B cell (primary cell): ENCODE measurements at places on chromosomes 4 and X. TPM values are rescaled to one million over a fixed set of nuclear protein-coding genes. Genes with fewer than 3 reads are reported as not detected.

The TMEM185A gene
- total RNA-seq = 27.5 and 28.6 TPM in 2 replicates

The GASK1B gene
- total RNA-seq = 0.07 and 0.39 TPM in 2 replicates

The HAND2 gene
- total RNA-seq = not detected in 2 replicates

The MAGED4 gene
- 8.6 and 12.1 TPM in 2 replicates for total RNA-seq

The RGN gene
- 0.25 and 0.39 TPM in 2 replicates for total RNA-seq

DNA sequence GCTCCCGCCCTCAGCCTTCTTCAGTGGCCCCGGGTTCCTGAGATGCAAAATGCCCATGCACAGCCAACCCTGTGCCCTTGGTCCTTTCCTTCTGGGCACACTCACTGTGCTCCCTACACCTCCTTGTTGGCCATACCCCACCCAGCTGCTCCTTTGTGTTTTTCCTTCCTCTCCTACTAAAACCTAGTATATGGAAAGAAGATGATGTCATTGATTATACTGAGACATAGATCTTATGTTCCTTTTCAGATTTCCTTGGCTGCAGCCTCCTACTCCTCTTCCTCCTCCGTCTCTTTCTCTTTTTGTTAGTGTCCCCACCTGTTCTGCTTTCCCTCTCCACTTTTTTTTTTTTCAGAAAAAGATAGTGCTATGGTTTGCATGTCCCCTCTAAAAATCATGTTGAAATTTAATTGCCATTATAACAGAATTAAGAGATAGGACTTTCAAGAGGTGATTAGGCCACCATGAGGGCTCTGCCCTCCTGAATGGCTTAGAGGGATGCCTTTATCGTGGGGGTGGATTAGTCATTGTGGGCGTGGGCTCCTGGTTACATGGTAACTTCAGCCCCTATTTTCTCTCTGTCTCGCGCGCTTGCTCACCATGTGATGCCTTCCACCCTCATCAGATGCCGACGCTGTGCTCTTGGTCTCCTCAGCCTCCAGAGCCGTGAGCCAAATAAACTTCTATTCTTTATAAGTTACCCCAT is 254.9 kb upstream of the GATB start:
- no peak for DNase-seq

DNA sequence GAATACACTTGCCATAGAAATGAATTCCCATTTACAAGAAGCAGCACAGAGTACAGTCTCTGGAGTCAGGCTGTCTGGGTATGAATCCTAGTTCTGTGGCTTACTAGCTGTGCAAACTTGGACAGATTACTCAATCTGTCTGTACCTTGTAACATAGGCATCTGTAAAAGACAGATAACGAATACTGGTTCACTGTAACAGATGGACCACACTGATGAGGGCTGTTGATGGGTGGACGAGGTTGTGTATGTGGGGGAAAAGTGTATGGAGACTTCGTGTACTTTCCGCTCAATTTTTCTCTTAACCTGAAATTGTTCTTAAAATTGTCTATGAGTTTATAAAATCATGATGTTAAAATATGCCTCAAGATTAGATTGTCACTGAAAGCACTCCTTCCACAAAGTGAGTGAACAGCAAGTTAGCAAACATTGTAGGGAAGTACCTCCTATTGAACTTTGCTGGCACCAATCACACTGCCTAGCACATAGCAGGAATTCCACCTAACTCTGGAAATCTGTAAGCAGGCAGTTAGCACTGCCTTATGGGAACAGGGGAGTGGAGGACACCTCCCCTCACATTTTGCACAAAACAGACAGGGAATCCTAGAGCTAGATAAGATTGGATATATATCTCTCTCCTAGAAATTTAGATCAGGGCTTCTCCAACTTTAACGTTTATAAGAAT is 6.5 kb upstream of the EXOSC9 start:
- no peak for DNase-seq

GRCh38 chr4:46506876-46507275 is 116.9 kb upstream of the GABRA2 start:
- no peak for DNase-seq

GRCh38 chr4:35250761-35251160 is 993.6 kb downstream of the ARAP2 start:
- no peak for DNase-seq

DNA sequence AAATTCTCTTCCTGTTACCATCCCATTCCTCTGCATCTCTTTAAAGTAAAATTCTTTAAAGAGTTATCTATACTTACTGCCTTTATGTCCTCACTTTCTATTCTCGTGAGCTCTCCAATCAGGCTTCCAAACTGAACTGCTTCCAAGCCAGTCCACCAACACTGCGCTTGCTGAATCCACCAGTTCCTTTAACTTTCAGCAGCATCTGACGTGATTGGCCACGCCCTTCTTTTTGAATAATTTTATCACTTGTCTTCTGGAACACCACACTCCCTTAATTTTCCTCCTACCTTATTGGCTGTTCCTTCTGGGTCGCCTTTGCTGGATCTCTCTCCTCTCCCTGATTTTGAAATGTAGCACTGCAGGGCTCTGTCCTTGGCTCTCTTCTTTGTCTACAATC is at the start of gene KIAA1210:
Gene KIAA1210, minus strand, starts transcription at position 163 of the 400 bp plus-strand sequence. CDS start 4,170 bp downstream, outside the sequence.
- DNase-seq = no peak

DNA sequence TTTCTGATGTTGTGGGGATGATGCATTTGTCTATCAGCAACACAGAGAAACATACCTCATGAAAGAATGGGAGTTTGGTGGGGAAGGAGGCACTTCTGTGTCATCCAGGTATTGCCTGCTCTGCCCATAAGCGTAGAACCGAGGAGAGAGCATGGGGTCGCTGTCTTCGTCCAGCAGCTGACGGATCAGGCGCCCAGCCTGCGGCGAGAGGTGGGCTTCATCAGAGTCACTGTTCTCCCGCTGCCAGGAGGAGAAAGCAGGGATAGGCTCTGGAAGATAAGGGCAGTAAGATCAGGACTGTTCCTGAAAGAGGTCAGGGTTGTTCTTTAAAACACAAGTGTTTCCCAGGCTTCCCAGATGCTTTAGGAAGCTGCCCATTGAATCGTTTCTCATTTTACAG is 52.7 kb upstream of the NAP1L5 start:
- DNase-seq = no peak

GRCh38 chr4:13471400-13471799 is 12.7 kb downstream of the RAB28 start:
- no peak for DNase-seq

DNA sequence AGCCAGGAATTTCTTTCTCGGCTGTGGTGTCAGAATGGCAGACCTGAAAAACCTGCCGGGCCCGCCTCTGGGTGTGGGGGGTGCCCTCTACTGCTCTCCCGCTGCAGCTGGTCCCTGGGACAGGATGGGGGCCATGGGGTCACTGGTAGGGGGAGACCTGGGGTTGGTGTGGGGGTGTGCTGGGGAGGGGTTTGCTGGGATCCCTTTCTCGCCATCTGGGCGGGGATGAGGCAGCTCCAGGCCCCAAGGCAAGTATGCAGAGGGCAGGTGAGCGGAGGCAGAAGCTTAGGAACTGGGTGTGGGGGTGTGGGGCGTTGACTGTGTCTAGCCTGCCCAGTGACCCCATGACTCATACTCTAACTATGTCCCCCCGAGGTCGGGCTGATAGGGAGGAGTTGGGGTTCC is 884 bp downstream of the CCDC120 start:
- no peak for DNase-seq

GRCh38 chr4:48032721-48033120 is 16.1 kb downstream of the NIPAL1 start:
- DNase-seq = no peak

DNA sequence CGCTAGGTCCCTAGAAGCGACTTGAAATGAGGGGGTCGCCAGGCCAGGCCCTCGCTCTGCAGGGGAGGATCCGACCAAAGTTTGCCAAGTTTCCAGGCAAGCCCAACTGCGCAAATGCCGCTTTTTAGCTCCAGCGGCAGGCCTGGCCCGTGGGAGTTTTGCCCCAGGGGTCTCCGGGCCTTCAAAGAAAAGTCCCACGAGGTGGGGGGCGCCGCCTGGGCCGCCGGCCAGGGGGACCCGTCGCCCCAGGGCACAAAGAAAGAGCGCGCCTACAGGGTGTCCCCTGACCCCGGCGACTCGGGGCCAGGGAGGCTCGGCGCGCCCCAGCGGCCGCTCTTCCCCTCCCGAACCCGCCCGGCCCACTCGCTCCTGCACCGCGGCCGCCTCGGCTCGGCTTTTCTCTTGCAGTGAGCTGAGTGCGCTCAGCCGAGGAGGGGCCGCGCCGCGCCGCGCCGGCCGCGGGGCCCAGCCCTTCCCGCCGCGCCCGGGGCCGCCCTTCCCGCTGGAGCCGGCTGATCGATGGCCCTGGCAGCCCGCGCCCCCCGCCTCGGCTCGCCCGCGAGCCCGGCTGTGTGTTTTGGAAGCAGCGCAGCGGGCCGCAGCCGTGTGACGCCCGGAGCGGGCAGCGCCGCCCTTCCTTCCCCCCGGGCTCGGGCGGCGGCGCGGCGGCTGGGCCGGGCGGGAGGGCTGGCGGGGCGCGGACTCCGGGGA is 754 bp upstream of the KLF3 start:
- DNase-seq = peak; percentile 93

DNA sequence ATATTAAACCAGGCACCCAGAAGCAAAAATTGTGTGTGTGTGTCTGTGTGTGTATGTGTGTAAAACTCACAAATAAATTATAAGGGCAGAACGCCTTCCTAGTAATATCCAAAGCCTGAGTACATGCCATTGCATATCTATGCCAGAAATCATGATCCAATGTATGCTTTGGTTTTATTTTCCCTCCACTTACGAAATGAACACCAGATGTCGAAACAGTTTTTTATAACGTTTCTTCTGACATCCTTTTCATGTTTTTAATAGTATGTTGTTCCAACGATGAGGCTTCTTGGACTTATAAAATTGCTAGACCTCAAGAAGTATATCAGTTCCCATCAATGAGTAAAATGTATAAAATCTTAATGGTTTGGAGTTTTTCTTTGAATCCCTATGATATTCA is 55.4 kb downstream of the KCNIP4 start:
- no peak for DNase-seq

DNA sequence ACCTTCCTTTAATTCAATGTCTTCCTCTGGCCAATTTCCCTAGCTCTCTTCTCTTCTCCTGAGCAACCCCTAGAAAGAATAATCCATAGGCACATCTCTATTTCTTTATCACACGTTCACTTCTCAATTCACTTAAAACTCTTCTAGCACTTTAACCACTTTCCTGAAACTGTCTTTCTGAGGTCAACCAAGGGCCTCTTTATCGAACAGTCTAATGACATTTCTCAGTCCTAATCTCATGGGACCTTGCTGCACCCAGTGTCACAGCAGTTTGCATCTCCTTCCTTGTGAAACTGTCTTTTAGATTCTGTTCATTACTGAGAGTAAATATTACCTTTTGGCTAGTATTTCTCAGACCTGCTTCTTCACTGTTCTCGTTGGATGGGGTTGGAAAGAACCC is 285.3 kb upstream of the RASGEF1B start:
- peak; percentile 23 for DNase-seq

GRCh38 chr4:44660396-44660795 is 9.0 kb upstream of the YIPF7 start:
- no peak for DNase-seq

DNA sequence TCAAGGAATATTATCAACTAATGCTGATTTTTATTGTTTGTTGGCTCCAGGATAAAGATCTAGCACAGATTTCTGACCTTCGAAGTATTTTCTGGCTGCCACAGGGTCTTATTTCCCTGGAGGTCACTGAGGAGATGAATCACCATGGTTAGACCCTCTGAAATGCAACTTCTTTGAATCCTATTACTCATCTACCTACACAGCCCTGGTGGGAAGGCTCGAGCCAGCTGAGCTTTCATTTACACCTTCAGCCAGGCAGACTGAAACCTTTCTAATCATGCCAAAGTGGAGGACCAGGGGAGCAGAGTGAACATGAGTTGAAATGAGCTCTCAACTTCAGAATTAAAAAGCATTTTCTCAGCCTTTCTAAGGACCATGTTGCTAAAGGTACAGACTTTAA is 130.5 kb downstream of the SMIM20 start:
- DNase-seq = no peak
